Sciatic nerve (tissue), 2 donors: ENCODE measurements at places on chromosomes 3 and 15.
A peak's percentile ranks its signal among the peaks of the same experiment; 100 is the strongest.

DNA sequence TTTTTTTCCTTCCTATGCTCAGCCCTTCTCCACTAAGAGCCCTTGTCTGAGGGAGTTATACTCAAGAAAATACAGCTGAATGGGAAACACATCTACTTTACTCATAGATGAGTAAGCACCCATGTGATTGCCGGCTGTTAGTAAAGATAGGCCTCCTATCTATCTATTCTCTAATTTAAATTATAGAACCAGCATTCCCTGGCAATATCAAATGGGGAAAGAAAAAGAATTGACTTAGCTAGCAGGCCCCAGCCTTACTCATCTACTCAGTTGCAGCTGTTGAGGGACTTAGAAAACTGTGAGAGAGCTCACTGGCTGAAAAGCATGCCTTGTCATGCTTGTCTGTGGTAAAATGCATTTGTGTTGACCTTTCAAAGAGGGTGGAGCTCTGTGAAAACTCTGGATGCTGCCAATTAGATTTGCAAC is 116.9 kb upstream of the LRRFIP2 start:
- no peak for DNase-seq

DNA sequence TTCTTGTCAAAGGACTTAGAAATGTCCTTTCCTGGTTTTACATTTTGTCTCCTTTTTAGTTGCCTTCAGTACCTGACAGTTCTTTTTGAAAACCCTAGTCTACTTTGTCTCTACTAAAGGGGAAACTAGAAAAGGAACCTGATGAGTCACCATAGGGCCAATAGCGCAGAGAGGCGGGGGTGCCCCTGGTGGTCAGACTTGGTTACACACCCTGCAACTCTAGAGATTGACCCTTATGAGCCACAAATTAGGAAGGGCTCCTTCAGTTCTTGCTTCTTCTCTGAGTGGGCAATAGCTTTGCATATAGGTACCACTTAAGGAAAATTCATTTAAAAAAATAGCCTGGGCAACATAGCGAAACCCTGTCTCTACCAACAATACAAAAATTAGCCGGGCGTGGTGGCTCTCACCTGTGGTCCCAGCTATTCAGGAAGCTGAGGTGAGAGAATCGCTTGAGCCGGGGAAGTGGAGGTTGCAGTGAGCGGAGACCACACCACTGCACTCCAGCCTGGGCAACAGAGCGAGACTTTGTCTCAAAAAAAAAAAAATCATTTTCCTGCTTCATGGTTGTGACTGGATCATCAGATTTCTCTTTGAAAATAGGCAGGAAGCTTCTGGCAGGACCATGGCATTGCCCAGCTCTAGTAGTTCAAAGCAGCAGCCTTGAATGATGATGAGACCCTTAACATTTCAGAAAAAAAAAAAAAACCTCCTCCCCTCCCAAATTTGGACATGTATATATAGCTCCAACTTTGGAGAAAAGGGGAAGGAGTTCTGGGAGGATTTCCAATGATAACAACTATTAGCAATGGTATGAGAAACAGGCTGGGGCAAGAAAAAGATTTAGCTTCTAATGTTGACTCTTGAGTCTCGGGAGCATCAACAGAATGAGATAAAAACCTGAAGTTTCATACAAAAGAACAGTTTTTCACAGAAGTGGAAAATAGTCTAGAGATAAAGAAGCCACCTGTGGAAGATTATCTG is 45.2 kb upstream of the RASA2 start:
- DNase-seq: peak; percentile 84

DNA sequence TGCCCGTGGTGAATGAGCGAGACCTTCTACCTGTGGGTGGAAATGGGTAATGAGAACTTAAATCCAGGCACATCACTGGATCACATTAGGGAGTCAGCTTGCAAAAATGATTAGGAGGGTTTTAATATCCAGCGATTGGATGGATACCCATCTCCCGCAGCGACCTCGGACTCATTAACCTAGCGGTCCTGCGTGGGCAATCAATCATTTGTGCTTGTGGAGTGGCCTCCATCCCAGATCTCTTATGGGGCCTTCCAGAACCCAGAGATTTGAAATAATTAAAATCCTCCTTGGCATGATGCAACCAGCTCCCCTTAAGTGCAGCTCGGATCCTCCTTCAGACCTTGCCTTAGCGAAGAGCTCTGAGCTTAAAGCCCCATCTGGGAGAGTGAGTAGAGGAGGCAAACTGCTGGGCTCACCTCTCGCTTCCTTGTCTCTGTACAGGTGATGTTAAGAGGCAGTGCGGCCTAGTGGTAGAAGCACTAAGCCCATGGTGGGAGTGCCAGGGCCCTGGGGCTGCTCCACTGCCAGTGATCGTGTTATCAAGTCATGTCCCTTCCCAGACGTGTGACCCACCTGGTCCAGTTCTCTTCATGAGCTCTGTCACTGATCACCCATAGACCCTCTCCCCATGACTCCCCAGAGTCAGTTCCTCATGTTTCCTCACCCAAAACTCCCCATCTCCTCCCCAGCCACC is 285.2 kb upstream of the TLE3 start:
- peak; percentile 54 for DNase-seq

DNA sequence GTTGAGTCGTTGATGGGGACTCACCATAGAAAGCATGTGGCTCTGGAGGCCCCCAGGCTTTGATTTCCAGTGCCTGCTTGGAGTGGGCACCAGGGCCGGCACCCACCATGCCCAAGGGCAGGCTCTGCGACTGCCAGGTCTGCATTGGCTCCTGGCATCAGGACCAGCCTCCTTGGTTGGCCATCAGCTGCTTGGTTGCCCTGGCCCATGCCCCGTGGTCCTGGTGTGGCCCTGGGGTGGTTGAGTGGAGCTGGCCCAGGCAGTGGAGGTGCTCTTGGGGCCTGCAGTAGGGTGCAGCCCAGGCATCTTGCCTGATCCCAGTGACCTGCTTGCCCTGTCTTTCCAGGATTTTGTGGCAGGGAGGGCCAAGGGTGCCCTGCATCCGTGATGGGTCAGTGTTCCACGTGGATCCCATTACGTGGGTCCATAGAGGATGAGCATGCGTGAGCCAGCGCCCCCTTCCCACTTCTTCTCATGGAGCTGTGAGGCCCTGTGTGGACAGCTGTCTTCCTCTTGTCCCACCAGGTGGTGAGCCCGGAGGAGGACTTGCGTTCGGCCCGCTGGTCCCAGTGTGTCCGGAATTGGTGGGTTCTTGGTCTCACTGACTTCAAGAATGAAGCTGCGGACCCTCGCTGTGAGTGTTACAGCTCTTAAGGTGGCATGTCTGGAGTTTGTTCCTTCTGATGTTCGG is 187.0 kb downstream of the UBE3A start:
- DNase-seq: peak; percentile 25

DNA sequence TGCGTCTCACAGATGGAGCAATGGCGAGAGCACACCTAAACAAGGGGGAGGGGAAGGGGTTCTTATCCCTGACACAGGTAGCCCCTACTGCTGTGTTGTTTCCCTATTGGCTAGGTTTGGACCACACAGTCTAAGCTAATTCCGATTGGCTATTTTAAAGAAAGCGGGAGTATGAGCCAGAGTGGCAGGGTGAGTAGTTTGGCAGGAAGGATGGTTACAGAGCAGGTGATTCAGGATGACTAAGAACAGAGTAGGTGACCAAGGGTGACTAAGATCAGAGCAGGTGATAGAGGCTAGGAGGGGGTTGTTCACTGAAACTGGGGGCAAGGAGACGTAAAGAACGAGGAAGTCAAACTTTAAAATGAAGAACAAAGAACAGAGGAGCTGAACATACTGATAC is 511.8 kb downstream of the EDEM1 start:
- no peak for DNase-seq

DNA sequence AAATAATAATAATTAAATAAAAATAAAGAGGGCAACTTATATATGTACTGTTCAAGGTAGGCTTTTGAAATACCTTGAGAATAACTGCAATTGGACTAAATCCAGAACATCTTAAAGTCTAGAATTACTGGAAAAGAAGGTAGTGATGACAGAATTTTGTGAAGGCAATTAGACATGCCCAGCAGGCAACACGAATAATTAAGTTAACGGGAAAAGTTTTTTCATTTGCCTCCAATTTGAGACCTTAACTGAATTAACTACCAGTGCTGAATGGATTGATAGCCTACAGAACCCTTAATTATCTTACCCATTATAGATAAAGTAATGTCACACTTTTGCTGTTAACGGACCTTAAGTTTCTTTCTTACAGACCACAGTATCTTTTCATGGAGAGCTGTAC is 13.3 kb downstream of the COX5A start:
- no peak for DNase-seq

- no peak for DNase-seq
Observed at GRCh38 chr3:38552364-38552763, 56.2 kb downstream of the EXOG start.

DNA sequence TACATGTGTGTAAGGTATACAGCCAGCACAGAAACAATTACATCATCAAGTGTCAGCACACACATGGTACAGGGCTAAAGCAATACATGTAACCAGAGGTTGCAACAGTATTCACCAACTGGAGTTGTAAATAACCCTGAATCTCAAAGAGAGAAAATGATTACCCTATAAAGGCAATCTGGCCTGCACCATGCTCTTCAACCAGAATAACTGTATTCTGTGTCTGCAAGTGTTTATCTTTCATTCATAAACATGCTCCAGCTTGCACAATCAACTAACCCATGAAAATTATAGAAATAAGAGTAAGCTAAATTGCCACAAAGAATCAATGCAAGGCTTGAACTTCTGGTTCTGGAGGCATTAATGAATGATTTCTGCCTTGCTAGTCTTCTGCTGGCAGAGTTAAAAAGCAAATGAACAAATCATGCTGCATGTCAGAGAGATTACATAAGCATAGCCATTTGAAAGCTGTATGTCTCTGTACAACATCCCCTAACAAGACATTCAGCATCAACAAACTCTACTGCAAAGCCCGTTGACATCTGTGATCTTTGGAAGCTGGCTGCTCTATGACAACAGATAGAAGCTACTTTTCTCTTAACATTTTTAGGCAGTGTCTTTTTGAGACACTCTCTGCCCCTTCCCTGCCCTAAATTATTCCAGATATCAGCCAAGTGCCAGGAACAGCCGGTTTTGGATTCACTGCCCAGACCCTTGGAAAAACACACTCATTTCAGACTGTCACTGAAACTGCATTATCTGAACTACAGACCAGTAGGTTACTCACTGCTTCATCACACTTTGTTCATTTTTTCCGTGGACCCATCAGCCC is 871.0 kb downstream of the OTOL1 start:
- no peak for DNase-seq
